DMS79 (cell line): ENCODE measurements at places on chromosomes 2 and 18.

DNA sequence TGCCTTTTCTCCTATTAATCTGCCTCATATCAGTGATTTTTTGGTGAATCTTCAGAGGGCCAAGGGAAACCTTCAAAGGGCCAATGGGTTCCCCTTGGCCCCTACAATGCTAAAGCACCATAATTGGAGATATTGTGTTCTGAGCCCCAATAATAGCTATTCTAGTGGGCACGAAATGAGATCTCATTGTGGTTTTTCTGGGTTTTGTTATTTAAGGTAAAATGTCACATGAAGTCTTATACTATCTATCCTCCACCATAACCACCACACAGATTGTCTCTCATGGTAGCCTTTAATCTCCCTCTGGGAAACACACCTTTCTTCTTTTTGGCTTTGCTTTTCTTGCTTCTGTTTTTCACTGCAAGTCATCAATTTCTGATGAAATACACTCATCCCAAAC lies 152.8 kb downstream of the B3GNT2 start:
- DNase-seq, result no peak

GRCh38 chr18:13703899-13704298 lies 22.5 kb downstream of the FAM210A start:
- DNase-seq, result no peak

DNA sequence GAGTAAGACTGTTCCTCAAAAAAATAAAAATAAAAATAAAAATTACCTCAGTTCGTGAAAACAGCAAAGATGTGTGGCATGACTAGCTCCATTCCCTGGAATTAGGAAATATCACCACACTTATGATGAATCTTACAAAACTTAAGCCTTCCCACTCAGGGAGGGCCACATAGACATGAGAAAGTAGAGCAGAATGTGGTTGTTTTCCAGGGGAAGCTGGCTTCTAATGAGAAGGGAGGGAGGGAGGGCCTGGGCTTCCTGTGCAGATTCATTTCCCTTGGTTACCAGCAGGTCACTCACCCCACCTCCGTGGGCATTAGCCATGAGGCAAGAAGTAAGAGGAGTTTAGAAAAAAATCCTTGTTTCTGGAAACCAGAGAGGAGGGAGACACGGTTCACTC lies 95.9 kb upstream of the RMDN2 start:
- DNase-seq, result no peak

DNA sequence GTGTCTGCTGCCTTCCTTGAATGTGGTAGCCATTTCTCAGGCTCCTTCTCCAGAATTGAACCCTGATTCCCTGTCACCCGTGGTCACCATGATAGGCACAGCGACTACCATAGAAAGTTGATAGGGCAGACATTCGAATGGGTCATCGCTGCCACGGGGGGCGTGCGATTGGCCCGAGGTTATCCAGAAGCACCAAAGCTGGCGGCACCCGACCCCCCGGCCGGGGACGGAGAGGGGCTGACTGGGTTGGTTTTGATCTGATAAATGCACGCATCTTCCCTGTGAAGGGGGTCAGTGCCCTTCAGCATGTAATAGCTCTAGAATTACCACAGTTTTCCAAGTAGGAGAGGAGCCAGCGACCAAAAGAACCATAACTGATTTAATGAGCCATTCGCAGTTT lies 94.0 kb upstream of the ANKRD30BL start:
- DNase-seq, result no peak

- no peak for DNase-seq
Observed at GRCh38 chr2:233334915-233335314, 19.4 kb upstream of the DGKD start.

DNA sequence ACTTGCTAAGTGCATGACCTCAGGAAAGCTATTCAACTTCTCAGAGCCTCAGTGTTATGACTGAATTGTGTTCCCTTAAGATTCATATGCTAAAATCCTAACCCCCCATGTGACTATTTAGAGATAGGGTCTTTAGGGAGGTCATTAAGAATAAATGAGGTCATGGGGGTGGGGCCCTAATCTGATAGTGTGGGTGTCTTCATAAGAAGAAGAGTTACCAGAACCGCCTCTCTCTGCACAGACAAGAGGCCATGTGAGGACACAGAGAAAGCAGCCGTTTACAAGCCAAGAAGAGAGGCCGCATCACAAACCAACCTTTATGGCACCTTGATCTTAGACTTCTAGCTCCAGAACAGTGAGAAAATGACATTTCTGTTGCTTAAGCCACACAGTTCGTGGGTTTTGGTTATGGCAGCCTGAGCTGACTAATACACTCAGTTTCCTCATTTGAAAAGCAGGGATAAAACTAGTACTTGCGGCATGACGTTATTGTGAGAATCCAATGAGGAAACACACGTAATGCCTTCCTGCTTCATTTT lies 9.9 kb downstream of the SH2D6 start:
- DNase-seq, result no peak

DNA sequence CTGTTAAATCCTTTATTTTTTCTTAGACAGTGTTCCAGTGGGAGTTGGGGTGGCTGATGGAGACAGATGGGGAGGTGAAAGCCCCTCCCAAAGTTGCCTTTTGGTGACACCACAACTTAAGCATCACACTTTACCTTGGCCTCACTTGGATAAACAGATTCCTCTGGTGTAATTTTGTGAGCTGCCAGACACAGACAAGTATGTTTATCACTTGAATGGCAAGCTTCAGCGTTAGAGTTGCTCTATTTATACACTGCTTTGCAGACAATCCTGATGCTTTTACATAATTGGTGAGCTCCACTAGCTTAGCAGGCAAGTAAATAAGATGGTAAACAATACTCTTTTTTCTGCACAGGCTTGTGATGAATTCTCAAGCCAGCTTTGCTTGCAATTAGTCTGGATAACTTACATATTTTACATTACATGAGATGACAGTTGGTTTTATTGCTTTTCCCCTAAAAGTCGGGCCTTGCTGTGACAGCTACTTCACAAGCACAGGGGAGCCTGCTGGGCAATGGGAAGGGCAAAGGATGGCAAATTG lies 226.2 kb downstream of the SLC8A1 start:
- no peak for DNase-seq

- no peak for DNase-seq
Observed at GRCh38 chr2:100679211-100679610, 116.4 kb downstream of the PDCL3 start.

DNA sequence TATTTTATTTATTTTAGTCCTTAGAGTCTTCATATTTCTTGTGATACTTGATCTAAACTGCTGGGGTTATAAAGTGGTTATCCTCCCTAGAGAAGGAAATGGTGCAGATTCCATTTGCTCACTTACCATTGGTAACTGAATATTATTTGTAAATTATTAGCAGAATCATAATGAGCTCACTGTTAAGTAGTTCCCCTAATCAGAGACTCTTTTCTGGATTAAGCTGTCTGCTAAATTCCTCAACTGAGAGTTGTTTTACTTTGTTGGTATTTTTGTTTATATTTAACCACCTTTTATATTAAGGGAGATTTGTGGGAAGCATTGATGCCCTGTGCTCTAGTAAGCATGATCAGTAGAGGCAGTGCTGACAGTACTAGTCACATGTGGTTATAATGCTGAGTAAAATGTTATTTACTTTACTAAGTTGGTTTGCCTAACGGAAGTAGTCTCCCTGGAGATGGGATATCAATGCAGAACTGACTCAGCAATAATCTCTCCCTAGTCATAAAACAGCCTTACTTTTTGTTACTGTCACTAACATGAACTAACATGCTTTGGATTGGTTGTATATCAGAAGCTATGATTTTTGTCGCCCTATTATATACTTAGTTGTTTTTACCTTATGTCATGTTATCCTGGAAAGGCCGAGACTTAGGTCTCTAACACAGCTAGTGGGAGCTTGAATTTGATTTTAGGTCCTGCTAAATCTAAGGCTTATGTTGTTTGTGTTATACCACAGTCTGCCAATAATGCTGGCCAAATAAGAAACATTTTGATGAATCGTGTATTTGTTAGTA lies 166.7 kb downstream of the MCFD2 start:
- DNase-seq, result no peak

DNA sequence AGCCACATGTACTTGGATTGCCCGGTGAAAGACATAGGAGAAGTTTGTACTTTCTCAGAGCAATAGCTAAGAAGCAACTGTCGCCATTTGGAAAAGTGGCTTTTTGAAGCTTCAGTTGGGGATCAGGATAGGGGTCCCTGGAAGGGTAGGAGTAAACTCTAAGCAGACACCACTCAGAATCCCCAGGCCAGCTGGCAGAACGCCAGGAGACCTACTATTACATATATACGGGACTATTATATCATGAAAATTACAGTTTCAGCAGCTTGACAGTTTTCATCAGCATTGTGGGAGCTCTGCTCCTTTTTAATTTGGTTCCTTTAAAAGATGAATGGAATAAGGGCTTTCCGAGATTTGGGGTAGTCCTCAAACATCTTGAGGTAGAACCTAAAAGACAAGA lies 54.9 kb downstream of the SRD5A2 start:
- no peak for DNase-seq

DNA sequence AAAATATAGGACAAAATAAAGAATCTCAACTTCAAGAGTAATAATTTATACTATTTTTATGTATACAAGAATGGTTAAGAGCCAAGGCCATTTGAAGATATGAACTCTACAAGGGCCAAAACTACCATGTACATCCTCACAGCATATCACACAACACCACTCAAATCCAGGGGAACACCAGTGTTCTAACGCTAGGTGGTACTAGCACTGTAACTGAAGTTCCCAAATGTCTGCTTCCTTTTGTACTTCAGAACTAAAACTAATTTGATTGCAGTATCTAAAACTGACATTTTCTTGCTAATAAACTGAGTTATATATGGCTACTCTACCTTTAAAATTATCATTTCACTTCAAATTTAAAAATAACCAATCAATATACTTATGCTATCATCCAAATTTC lies 47.0 kb downstream of the REV1 start:
- DNase-seq, result no peak

DNA sequence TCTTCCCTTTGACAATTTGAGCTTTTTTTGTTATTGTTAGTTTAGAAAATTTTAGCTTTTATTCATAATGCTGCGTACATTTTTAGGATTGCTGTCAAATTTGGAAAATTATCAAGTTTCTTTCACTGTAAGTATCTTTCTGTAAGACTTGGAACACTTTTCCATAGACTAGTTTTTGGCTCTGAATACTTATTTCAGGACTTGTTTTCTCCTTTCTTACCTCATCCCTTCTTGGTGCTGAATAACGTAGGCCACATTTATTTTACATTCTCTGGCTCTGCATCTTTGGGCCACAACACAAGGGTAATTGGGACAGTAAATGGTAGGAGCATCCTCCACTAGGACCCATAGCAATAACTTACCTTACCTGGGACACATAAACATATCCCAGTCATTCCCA lies 85.1 kb downstream of the CCDC85A start:
- DNase-seq, result no peak

DNA sequence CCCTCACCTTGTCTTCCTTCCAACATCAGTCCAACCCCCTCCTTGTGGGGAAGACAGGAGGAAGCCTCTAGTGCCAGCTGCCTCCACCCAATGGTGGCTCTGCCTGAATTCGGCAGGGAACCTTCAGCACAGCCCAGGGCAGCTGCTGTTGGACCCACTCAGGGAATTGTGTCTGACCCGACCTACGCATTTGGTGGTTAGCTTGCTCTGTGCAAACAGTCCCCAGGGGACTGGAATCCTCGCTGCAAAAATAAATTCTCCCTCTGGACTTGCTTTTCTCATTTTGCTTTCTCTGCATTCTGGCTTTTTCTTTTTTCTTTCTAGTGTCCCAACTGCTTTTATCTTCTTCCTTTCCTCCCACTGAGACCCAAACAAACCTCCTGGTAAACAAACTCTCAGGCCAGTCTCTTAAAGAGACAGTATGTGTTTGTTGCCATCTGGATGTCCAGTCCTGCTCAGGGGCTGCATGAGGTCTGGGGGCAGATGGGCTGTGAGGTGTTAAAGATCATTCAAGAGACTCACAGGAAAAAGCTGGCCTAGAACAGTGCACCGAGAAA lies 137.7 kb upstream of the HAAO start:
- no peak for DNase-seq

GRCh38 chr2:26527726-26528585 lies 50.0 kb upstream of the OTOF start:
- no peak for DNase-seq

GRCh38 chr2:88537640-88538039 lies 85.1 kb upstream of the FOXI3 start:
- DNase-seq, result no peak

GRCh38 chr2:75592030-75592429 lies 31.3 kb upstream of the EVA1A start:
- DNase-seq, result no peak

GRCh38 chr2:210162466-210163124 lies 8.6 kb downstream of the KANSL1L start:
- DNase-seq, result no peak

- DNase-seq, result peak; percentile 94
Observed at GRCh38 chr2:8677646-8678592, 3.9 kb upstream of the ID2 start.

DNA sequence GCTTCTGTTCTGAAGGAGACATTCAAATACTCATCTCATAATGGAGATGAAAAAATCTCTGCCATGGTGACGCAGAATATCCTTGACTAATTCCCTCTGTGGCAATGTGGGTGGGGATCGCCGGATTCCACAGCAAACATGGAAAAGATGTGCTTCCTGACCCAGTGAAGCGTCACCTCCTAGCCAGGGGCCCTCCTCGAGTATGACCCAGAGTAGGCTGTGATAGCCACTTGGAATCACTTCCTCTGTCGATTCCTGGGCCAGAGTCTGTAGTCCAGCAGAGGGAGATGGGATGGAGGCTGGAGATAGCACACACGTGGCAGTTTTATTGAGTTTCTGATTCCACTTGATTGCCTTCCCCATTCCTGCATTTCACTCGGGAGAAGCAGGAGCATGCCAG lies 36.8 kb downstream of the DRC1 start:
- no peak for DNase-seq

- DNase-seq, result no peak
Observed at GRCh38 chr2:149767516-149767974, 180.0 kb upstream of the MMADHC start.
